Activated gamma-delta T cell (primary cell): ENCODE measurements at places on chromosomes 11 and 22.

DNA sequence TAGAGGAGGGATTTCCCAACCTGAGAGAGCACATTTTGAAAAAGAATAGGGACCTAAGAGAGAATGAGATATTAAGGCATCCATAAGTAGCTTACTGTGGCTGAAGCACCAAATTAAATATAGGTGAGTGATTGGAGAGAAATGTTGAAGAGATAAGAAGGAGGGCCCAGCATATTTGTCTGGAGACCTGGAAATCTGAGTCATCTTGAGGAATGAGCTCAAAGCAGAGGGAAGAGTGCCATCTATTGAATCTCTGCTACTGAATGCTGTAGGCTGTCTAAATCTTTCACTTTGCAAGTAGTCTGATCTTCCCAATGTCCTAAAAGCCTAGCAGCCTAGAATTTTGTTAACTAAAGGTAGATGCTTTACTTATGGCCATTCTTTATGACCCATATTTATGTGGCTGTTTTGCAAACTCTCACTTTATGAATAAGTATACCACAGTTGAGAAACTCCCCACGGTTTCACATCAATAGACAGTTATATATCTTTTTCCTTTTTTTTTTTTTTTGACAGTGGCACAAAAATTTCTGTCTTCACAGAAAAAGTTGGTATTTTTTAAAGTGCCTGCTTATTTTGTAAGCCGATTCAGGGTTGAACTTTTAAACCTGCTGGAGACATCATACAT lies 2093.5 kb downstream of the LRRC4C start:
- no peak for DNase-seq

- DNase-seq = no peak
These were observed 67.4 kb downstream of the MICAL2 start for GRCh38 chr11:12177739-12178338.

GRCh38 chr11:68840661-68841653 lies 759 bp downstream of the CPT1A start:
- no peak for DNase-seq

GRCh38 chr11:57763568-57763967 lies 2.0 kb downstream of the CTNND1 start:
- DNase-seq = no peak

DNA sequence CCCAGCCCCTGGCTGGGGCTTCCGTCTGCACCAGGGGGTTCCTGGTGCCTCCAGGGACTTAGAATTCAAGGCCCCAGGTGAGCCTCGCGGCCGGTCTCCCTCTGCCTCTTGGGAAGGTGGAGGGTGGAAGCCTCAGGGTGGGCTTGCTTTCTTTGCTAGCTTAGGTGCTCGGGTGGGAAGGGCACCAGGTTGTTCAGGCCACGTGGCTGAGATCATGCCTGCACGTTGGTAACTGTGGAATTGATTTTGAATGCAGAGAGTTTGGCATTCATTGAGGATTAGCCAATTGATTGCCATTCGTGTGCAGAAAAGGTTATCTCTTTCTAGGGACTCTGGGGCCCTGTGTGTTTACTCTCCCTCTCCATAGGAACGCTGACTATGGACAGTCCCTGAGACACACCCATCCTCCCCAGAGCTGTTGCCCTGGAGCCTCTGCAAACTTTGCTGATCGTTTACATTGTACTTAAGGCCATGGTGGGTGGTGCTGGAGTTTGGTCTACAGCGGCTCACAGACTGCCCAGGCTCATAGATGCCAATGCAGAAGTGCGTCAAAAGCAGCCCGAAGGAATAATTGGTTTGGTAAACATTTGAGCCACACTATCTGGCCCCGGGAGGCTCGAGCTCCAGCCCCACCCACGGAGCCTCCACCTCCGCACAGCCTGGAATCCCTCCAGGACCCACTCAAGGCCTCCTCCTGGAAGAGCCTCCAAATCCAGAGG lies 1457.7 kb downstream of the BRD1 start:
- DNase-seq = no peak

DNA sequence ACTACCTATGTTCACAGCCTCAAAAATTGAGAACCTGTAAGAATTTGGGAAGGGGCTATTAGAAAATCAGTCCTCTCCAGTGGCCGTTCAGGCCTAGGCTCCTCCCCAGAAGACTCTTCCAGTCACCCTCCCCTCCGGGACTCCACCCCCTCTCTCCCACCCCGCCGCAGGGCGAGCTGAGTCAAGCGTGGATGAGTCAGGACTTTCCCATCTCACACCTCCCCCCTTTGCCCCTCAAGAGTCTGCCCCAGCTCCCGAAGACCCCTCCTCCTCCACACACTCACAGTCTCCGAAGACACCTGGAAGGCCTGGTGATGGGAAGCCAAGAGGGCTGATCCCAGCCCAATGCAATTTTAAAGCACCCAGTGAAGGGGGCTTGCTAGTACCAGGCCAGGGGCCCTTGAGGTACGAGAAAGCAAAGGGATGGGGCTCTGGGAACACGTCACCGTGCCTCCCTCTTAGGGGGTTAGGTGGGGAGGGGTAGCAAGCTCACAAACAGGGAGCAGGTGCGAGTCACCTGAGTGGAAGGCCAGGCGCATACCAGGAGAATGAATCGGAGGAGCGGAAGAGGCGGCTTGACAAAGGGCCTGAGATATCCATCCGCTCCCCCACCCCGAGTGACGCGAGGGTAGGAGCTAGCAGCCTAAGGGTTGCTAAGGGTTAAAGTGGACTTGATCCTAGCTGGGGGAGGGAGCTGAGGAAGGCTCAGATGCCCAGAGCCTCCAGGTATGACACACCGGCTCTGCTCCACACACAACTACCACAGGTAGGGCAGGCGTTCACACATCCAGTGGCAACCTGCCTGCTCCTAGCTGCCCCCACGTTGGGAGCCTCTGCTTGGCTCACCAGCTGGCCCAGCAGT lies 13.6 kb downstream of the BCL9L start:
- DNase-seq = peak; percentile 66

- no peak for DNase-seq
These were observed 228.5 kb upstream of the SESN3 start for GRCh38 chr11:95459291-95460042.

DNA sequence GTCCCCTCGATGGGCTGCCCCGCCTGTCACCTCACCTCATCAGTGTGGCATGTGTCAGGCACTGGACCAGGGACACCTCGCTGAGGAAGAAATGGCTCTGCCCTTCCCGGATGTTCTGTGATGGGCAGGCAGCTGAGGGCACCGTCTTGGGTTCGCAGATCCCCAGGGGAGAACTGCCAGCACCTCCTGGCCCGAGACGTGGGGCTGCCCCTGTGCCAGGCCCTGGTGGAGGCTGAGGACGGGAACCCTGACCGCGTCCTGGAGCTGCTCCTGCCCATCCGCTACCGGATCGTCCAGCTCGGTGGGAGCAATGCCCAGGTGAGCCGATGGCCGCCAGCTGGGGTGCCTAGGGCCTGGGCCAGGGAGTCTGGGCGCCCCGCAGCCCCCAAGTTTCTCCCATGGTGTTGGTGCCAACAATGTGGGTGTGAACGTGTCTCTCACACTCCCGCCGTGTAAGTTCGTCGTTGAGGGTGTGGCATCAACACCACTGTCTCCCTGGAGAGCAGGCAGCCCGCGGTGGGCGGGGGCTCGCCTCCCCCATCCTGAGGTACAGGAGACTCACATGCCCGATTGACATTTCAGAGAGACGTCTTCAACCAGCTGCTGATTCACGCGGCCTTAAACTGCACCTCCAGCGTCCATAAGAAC lies 7.3 kb upstream of the GTSE1 start:
- DNase-seq = peak; percentile 67

- no peak for DNase-seq
These were observed 72.0 kb downstream of the CYTH4 start for GRCh38 chr22:37354261-37354660.

DNA sequence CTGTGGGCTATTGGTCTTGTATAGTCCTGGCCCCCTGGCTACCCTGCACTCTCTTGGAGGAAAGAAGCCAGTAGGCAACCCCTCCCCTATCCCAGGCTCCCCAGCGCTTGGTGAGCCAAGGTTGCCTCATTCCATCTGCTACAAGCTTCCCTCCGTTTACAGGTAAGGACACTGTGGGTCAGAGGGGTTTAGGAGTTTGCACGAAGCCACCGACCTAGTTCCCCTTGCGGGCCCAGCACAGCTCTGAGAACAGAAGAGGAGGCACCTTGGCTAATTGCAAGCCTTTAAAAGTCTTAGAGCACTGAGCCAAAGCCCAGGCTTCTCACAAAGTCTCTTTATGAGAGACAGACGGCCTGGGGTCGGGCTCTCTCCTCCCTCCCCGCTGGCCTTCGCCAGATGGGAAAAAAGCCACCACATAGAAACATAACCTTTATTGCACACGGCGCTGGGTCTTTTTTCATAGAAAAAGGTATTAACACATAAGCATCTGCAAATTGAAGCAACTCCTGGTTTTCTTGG lies 99.8 kb downstream of the CEP164 start:
- DNase-seq = no peak

- DNase-seq = no peak
These were observed 607 bp downstream of the CCDC82 start for GRCh38 chr11:96388891-96389719.

DNA sequence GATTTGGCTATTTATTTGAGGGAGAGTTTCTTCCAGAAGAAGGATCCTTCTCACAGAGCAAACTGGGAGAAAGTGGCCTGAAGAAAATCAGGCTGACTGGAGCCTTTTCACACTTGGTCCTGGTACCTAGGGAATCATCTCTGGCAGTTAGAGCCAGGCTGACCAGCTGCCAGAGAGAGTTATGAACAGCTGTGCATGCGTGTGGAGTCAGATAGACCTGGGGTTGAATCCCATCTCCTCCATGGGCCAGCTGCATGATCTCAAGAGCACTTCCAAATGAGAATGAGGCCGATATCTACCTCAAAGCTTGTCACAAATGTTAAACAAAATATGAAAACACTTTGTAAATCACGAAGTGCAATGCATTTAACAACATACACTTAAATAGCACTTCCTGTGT lies 390.0 kb downstream of the TENM4 start:
- no peak for DNase-seq
